ENCODE measurements at places on chromosomes 5 and 9.

- DNase-seq = no peak
Measured at GRCh38 chr5:111826064-111826463, 69.1 kb upstream of the NREP start.

DNA sequence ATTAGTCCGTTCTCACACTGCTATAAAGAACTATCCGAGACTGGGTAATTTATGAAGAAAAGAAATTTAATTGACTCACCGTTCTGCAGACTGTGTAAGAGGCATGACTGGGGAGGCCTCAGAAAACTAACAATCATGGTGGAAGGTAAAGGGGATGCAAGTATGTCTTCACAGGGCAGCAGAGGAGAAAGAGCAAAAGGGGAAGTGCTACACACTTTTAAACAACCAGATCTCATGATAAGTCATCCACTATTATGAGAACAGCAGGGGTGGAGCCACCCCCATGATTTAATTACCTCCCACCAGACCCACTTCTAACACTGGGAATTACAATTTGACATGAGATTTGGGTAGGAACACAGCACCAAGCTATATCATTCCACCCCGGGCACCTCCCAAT is 26.6 kb downstream of the FST start:
- no peak for DNase-seq

GRCh38 chr5:38258319-38259061 is at the start of gene EGFLAM:
EGFLAM (plus strand) TSS chr5:38258559; CDS start chr5:38258755, 196 bp downstream.
- no peak for DNase-seq

GRCh38 chr9:21324047-21324446 is 11.2 kb downstream of the KLHL9 start:
- no peak for DNase-seq

DNA sequence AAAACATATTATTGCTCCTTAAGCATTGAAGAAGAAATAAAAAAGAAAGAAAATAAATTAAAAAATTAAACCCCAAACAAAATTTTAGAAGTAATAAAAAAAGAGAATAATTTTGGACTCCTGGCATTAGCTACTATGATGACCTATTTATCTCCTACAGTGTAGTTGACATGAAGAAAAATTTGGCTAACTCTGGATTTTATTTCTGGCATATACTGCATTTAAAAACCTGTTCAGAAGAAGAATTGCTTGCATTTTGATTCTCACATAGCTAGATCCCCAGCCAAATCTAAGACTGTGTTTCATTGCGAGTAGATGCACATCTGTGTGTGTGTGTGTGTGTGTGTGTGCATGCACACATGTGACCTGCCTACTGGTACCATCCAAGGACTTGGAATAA is 30.1 kb upstream of the GABRG2 start:
- DNase-seq = no peak

GRCh38 chr5:134594797-134595457 is 37.7 kb downstream of the SAR1B start:
- no peak for DNase-seq

DNA sequence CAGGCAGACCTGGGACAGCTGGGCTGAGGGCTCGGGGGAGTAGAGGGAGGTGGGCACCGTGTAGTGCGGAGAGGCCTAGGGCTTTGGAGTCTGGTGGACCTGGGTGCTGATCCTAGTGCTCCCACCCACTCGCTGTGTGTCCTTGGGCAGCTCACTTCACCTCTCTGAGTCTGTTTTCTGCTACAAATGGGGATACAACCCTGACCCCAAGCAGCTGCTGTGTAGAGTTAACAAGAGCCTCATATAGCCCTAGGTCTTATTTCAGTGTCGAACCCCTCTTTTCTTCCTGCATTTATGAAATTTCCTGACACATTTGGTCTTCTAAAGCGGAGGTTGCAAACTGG is 16.4 kb downstream of the ERGIC1 start:
- DNase-seq = no peak

- DNase-seq = no peak
Measured at GRCh38 chr9:107306308-107306707, 23.2 kb downstream of the RAD23B start.

DNA sequence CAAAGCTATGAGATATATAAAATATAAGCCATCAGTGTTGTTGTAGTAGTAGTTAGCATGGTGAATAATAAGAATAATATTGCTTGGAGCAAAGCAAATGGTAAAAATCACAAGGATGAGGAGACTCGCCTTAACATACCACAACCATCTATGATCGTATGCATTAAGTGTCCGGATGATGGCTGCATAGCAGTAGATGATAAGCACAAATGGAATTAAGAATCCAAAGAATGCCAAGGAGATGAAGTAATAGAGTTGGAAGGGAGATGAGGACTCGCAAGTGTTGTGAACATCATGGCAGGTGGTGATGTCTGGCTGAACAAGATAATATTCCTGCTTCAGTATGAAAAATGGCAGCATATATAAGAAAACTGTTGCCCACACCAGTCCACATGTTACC is 5.5 kb downstream of the F2RL2 start:
- no peak for DNase-seq

GRCh38 chr5:180599590-180599914 is 8.3 kb upstream of the SCGB3A1 start:
- no peak for DNase-seq

DNA sequence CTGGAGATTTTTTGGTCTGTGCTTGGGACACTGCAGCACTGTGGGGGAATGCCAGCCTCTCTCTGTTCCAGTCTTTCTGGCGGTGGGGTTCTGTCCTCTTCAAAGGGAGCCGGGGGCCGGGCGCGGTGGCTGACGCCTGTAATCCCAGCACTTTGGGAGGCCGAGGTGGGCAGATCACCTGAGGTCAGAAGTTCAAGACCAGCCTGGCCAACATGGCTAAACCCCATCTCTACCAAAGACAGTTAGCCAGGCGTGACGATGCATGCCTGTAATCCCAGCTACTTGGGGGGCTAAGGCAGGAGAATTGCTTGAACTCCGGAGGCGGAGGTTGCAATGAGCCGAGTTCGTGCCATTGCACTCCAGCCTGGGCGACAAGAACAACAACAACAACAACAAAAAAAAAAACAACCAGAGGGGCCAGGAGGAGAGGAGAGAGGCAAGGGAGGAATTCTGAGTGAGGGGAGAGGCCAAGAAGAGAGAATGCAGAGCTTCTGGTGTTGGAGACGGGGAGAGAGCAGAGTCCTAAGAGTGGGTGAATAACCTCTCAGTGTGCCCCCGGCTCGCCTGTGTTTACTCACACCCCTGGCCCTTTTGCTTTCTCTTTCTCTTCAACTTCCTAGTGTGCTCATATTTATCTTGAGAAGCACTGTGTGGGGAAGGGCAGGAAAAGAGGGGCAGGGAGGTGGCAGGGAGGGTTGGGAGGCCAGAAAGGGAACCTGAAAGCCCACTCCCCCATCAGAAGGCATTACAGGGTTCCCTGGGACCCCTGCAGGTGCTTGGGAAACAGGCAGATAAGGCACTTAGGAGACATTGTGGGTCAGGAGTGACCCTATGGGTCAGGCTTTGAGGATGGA is 3.2 kb upstream of the SET start:
- DNase-seq = no peak

- no peak for DNase-seq
Measured at GRCh38 chr9:91059713-91060112, 258.1 kb downstream of the SYK start.

- DNase-seq = no peak
Measured at GRCh38 chr5:8907168-8907868, 638.6 kb downstream of the SEMA5A start.

- no peak for DNase-seq
Measured at GRCh38 chr9:127741831-127742434, 6.8 kb upstream of the TOR2A start.

DNA sequence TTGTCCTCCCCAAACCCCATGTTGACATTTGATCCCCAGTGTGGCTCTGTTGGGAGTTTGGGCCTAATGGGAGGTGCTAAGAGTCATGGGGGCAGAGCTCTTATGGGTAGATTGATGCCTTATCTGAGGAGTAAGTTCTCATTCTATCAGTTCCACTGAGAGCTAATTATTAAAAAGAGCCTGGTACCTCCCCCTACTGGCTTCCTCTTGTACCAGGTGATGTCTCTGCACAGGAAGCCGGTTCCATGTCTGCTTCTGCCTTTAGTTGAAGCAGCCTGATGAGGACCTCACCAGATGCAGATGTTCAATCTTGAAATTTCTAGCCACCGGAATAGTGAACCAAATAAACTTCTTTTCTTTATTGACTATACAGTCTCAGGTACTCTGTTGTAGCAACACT is 10.8 kb downstream of the GABRB2 start:
- DNase-seq = no peak

DNA sequence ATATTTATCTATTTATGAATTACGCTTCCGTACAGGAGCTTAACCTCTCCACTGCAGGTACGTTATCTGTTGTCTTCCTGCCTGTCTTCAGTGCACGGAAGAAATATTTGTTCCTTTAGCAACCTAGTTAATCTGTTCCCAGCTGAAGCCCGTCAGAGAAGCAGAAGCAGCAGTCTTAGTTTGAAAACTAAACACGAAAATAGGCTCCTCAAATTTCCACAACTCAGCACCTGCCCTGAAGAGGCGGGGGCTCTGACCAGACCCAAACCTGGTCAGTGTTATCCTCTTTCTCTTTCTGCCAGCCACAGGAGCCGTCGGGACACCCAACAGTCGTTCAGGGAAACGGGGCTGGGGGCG is 462 bp downstream of the NUDCD2 start:
- no peak for DNase-seq

GRCh38 chr5:122736086-122736845 is 38.6 kb upstream of the SNX2 start:
- no peak for DNase-seq

DNA sequence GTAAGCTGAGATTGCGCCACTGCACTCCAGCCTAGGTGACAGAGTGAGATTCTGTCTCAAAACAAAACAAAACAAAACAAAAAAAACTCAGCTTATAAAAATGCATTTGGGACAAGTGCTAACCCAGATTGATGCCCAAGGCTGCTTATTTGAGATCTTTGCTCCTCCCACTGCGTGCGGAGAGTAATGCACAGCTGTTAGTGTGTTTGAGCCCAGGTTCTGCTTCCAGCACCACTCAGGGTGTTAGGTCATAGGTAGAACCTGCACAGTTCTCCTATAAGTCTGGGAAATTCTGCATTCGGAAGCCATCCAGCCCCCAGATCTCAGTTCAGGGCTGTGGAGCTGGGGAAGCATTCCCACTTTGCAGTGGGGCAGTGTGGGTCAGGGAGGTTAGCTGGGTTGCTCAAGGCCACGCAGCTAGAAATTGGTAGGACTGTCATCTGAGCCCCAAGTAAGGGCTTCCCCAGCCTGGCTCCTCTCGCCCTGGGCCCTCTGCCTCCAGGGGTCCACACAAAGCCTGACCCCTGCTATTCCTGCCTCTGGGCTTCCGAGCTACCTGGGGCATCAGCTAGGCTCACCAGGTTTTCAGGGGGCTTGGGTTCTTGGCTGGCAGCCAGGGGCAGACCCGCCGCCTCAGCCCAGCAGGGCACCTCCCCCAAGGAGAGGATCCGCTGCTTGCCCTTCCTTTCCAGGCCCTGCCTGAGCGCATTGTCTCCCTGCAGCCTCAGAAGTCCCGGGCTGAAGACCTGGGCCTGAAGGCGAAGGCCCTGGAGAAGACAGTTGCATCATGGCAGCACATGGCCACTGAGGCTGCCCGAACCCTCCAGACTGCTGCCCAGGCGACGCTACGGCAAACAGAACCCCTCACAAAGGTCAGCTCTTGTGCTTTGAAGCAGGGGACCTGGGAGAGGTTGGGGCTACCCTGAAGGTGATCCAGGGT is 17.6 kb upstream of the AIF1L start:
- DNase-seq = no peak

DNA sequence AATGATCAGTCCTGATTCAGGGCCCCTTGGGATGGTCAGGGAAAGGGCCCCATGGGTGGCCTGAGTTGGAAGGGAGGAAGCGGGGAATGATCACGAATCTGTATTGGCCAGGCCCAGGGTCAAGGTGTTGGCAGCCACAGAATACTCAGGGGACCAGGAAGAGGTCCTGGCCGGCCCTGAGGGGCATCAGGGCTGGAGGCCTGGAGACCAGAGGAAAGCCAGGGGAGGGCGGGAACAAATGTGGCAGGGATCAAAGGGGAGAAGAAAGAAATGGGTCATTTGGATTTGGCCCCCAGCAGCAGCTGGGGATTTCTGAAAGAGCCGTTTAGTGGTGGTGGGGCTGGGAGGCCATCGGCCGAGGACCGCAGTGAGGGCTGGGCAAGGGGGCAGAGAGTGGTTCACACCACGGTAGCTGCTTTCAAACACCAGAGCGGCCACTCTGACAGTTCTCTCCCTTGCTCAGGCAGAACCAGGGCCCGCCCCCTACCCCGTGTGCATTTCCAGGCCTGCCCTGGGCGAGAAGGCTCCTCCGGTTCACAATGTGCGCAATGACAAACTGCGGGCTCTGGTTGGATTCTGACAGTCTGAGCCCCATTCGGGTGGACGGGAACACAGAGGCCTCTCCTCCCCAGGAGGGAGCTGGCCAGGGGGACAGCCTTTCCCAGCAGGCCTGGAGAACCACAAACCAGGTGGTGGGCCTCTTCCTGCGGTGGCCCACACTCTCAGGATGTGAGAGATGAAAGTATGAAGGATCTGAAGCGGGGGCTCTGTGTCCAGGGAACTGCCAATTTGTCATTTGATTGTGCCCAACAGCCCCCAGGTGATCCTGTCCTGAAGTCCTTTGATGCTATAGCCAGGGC is 220.3 kb upstream of the IER5L start:
- no peak for DNase-seq

DNA sequence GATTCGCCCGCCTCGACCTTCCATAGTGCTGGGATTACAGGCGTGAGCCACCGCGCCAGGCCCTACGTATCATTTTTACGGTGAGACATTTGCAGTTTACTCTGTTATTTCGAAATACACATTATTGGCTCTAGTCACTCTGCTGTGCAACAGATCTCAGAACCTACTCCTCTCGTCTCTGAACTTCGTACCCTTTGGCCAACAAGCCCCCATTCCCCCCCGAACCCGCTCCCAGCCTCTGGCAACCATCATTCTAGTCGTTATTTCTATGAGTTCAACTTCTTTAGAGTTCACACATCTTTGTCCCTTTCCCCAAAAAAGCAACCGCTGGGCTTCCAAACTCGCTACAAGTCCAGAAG is 735 bp downstream of the PTGR1 start:
- DNase-seq = no peak

GRCh38 chr9:77935974-77936373 is 95.6 kb downstream of the GNAQ start:
- DNase-seq = no peak

- DNase-seq = no peak
Measured at GRCh38 chr9:124282442-124283227, 24.9 kb downstream of the NEK6 start.
